ENCODE measurements at places on chromosomes 3 and 15.

DNA sequence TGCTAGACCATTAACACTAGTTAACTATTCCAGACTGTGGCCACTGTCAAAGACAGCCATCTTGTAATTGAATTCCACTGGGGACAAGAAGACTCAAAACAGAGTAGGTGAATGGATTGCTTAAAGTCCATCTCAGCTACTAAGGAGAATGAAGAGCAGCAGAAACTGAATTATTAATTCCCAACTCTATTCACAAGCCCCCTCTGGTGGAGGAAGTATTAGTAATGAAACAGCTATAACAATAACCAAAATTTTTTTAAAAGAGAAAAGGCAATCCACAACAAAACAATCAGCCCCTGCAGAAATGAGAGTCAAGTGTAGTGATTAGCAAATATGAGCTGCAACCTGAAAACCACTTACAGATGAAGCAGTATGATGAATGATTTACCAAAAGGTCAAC lies 302.8 kb downstream of the FHIT start:
- no peak for DNase-seq

- DNase-seq: no peak
Observed at GRCh38 chr15:63917588-63918316, 84.0 kb upstream of the HERC1 start.

GRCh38 chr15:42158941-42159340 lies 2.5 kb upstream of the PLA2G4F start:
- DNase-seq: no peak

GRCh38 chr3:150736903-150737832 lies 25.8 kb downstream of the SIAH2 start:
- DNase-seq: no peak

GRCh38 chr3:128619146-128619890 lies 31.3 kb downstream of the RPN1 start:
- no peak for DNase-seq

DNA sequence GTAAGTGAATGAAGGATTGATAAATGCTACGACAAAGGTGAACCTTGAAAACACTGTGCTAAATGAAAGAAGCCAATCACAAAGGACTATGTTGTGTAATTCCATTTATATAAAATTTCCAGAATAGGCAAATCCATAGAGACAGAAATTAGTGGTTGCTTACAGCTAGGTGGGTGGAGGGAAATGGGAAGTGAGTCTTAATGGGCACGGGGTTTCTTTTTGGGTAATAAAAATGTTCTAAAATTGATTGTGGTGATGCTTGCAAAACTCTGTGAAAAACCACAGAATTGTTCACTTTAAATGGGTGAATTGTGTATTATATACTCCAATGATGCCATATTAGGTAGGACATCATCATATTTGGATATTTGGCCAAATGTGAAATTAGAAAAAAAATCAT lies 20.9 kb upstream of the TEX9 start:
- no peak for DNase-seq

DNA sequence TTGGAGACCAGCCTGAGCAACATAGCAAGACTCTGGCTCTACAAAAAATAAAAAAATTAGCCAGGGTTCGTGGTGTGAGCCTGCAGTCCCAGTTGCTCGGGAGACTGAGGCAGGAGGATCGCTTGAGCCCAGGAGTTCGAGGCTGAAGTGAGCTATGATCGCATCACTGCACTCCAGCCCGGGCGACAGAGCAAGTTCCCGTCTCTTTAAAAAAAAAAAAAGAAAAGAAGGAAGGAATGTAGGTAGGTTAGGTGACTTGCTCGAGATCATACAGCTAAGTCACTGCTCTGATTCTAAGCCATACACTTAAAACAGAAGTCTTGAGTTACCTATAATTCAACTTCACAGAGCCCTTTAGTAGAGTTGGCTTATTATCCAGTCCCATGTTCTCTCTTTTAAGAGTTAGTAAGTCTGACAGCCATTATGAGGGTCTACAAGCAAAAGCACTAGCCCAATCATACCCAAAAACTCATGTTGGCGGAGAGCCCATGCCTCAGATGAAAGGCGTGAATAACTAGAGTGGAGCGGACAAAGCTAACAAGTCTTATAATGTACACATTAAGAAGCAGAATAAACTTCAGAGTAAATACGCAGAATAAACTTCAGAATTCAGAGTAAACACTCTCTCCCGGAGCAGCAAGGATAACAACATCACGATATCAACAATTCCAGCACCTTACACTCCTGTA lies 768 bp downstream of the AAGAB start:
- no peak for DNase-seq

DNA sequence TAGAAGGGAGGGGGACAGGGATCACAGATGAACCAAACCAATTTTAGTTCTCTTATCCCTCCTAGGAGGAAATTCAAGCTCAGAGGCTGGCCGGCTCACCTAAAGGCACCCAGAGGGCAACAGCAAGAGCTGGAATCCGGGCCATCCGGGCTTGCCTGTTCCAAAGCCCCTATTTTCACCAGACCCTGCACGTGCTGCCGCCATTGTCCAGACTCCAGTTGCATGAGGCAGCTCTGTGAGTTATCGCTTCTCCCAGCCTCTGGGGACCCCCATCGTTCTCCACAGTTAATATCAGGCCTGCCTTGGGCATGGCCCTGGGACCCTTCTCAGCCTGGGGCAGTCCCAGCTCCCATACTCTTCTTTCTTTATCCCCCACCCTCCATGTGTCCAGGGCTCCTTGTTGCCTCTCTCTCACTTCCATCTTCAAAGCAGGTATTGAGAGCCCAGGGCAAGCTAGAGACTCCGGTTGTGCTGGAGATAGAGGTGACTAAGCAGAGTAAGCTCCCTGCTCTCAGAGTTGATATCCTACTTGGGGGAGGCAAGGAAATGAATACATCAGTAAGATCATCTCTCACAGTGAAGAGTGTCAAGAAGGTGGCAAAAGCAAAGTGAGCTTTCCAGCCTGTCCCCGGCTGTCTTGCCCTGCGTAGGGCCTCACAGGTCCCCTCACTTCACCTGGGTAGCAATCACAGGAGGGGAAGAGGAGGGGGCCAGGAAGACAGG lies 322.8 kb downstream of the UACA start:
- no peak for DNase-seq

- DNase-seq: no peak
Observed at GRCh38 chr3:38015485-38015884, 14.0 kb downstream of the PLCD1 start.

DNA sequence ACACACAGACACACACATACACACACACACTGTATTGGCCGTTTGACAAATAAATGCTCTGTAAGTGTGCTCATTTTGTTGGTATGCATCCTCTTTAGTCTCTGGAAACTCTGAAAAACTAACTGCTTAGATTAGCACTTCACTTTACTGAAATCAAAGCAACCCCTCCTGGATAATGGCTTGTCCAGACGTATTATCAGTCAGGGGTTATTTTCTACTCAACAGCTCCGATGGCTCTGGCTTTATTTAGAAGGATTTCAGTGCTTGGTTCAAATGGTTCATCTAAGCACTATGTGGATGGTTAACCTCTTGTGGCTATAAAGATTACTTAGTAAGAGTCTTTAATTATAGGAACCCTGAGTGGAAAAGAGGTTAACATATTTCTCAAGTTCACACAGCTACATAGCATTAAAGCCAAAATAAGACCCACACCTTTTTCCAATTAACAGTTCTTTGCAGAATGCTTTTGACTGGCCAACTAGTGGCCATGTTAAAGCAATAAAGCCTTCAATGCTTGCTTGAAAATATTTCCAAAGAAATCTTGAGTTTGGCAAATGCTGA lies 516.1 kb upstream of the NAALADL2 start:
- no peak for DNase-seq

DNA sequence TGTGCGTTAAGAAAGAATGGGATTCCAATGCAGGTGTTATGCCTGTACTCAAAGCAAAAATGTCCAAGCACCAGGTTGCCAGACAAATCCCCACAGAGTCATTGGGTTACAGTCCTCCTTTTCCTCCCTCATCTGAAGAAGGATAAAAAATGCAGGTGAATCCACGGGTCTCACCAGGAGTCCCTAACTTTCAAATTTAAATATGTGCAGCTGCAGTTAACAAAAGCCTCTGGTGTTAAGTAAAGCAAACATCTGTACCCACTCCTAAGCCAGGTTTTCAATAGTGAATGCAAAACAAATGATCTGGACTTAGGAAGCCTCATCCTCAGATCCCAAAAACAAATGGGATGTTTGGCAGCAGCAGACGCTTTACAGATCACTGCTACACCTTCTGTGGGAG lies 70.4 kb upstream of the SETMAR start:
- DNase-seq: no peak

- DNase-seq: no peak
Observed at GRCh38 chr15:31341496-31342195, 15.0 kb downstream of the KLF13 start.

DNA sequence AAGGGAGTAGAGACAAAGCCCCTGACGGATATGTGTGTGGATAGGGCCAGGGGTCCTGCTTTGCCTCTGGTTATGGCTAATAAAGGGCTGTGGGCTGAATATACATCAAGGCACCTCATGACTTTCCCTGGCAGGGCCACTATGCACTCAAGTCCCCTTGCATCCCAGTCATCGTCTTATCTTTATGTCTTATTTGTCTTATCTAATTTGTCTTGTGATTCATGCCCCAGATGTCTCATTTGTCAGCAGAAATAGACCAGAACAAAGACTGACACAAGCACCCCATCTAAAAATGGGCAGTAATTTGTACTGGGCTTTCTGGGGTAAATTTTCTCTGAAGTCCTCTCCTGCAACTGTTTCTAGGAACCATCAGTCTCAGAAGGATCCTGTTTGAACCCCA lies 68.6 kb downstream of the ITGA11 start:
- no peak for DNase-seq

DNA sequence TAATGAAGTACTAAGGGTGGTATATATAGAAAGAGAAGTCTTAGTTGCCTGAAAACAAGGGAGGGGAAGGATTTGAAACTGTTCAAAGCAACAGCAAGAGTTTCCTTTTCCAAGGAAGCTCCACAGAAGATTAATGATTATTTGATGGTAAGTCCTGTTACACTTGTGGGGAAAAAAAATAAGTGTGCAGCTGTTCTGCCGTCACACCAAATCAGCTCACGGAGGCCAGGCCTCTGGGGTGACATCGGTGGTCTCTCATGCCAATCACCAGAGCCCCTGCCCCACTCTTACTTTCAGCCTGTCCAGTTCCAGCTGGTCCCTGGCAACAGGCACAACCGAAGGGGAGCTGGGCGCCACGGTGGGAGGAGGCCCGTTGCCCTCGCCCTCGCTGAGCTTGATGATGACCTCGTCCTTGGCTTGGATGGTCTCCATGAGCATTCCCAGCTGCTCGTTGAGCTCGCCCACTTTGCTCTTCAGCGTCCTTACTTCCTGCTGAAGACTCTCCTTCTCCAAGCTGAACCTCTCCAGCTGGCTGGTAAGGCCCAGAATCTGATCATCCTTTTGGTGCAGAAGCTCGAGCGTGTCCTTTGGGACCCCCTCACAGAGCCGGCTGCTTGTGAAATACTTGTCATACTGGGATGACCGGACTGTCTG lies 53.5 kb downstream of the TBC1D2B start:
- no peak for DNase-seq

- DNase-seq: no peak
Observed at GRCh38 chr3:196793246-196793645, 53.6 kb downstream of the PAK2 start.

- DNase-seq: no peak
Observed at GRCh38 chr15:53193149-53193548, 403.0 kb upstream of the ONECUT1 start.

GRCh38 chr3:23219552-23219951 lies 16.4 kb downstream of the UBE2E2 start:
- no peak for DNase-seq

GRCh38 chr15:69467636-69468035 lies 15.0 kb downstream of the RPLP1 start:
- DNase-seq: no peak

DNA sequence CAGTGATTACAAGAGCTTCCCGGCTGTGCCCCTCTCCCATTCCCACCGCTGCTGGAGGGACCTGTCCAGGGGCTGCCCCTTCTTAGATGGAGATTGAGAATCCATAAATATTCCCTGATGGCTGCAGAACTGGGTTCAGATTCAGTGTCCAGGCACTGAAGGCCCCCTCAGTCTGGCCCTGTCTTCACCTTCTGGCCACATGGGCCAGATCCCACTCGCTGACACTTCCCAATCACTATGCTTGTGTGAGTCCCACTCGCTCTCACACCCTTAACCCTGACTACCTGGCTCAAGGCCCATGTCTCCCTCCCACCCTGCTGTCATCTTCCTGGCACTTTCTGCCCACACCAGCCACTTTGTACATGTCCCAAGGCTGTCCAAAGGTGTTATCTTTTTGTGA lies 15.5 kb upstream of the MRPS22 start:
- DNase-seq: no peak

DNA sequence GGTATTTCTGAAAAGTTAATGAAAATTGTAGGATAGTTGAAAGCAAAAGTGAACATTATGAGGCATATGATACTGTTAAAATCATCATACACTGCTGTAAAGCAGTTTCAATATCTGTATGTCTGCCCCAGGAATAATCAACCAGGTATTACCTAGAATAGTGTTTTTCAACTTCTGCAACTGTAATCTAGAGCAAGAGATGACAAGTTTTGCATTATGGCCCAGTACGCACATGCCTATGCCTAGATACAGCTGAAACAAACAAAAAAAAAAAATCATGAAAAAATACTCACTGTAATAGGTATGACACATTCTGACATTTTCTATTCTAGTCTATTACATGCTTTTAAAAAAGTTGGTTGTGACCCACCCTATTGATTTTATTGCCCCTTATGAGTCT lies 240.7 kb upstream of the ST8SIA2 start:
- no peak for DNase-seq

DNA sequence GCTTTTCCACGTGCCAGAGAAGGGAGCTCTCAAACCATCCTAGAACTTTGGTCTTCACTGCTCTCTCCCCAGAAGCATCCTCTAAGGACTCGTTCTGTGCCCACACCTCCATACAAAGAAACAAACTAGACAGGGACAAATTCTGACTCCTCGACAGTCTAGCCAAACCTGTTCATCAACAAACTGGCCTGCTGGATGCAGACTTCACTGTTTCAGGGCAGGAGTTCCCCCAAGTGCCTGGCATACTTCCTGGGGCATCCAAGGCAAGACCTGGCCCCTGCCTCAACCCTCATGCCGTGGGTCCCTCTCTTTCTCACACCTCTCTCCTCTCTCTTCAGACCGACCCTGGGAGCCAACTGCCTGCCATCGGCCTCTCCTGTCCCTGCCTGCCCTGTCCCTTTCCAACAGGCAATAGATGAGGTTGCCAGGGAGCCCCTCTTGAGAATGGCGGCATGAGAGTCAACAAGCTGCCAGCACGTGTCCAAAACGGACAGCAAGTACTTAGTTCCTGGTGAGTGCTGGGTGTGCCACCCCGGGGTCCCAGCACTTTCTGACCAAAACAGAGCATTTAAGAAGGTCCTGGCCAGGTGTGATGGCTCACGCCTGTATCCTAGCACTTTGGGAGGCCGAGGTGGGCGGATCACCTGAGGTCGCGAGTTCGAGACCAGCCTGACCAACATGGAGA lies 79.1 kb upstream of the HES1 start:
- DNase-seq: no peak

DNA sequence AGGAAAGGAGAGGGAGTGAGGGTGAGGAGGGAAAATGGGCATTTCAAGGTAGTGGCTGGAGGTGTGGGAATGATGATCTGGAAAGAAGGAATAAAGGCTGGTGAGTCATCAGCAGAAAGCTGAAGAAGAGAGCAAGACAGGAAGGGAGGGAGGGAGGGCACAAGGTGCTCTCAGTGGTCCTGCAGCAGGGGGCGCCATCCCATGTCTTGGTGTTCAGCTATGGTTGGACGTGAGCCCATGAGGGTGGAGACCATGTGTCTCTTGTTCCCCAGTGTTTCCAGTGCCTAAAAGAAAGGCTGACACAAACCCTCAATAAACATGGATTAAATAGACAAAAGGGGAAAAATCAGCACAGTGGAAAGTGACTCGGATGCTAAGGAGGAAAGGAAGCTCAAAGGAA lies 228.5 kb downstream of the NTRK3 start:
- DNase-seq: no peak

Data from activated CD8-positive, alpha-beta memory T cell treated with anti-CD3 and anti-CD28 coated beads, Interleukin-2, amount 50 U/mL, for 4 hours (primary cell).